Right lung (tissue), 10 donors: ENCODE measurements at places on chromosomes 13 and 19.

GRCh38 chr13:96020155-96020575 is 33.0 kb downstream of the UGGT2 start:
- DNase-seq = peak; percentile 36

DNA sequence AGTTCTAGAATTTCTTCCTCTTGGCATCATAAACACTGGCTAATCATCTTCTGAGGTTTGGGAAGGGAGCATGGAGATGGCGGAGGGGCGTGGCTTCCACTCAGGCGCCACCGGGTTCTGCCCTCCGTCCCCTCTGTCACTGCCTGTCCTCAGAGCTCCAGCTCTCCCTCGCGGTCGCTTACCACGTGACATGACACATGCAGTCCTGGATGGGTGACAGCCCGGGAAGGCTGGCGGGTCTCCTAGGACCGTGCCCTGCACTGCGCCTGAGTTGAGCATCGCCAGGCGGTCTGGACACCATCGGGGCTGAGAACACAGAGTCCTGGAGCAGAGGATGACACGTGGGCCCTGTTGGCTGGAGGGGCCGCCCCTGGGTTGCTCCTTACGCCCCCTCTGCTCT is 123.3 kb downstream of the RAB20 start:
- no peak for DNase-seq

DNA sequence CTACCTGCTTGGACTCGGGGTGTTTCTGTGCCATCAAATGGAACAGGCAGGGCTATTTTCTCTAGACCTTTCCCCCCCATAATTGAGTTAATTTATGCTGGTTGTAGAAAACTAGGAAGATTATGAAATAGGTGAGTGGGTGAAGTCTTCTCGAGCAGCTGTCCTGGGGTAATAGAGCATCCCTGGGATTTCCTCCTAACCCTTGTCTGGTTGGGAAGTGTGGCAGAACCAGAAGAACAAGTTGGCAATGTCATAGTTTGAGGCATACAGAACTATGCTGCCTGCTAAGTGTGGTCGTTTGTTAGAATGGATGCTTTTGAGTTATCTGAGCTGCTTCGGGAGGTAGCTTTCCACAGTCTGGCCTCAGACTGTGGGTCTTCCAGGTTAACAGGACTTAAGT is 3.7 kb downstream of the GATAD2A start:
- no peak for DNase-seq

- DNase-seq = no peak
Measured at GRCh38 chr19:38061294-38061693, 154.3 kb downstream of the SIPA1L3 start.

DNA sequence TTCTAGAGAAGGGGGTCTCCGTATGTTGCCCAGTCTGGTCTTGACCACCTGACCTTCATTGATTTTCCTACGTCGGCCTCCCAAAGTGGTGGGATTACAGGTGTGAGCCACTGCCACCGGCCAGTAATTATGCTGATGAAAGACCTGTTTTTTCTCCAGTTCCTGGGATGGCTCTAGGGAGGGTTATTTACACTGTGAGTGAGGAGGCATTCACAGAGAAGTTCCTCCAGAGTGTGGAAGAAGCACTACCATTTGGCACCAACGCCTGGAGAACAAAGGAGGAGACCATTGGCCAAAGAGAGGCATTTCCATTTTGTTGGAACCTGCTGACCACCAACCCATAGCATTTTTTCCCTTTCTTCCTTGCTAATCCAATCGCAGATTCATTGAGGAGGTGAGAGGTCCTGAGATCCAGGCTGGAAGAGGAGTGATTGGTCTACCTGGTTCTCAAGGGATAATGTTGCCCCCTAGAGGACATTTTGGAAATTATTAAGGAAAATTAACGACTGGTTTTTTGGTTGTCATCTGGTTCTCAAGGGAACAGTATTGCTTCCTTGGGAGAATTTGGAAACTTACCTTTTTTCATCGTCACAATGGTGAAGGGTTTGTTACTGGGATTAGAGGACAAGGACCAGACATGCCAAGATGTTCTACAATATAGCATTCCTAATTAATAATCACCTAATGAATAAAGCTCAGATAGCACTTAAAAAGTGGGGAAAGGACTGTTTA is 5.5 kb upstream of the SAE1 start:
- DNase-seq = peak; percentile 51

GRCh38 chr13:32837307-32837972 is 178.8 kb upstream of the KL start:
- DNase-seq = no peak

- DNase-seq = no peak
Measured at GRCh38 chr13:49319951-49320350, 72.2 kb downstream of the CDADC1 start.

DNA sequence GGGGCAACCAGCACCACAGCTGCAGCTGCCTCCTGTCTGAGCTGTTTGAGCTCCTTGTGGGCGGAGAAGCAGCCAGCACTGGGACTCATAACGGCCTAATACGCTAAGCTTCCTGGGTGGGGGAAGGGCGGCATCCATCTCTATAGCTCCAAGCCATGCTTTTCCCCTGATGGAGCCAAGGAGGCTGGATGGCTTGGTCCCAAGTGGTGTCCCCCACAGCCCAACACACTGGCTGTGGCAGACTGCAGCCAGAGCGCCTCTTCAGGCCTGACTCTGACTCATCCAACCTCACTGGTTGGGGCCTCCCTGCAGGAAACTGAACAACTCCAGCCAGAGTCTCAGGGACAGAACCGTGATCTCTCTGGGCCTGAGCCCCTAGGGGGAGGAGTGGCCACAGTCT is 537.3 kb downstream of the SUCLA2 start:
- DNase-seq = no peak

GRCh38 chr13:109426690-109426990 is 359.7 kb downstream of the IRS2 start:
- no peak for DNase-seq

GRCh38 chr13:100333141-100333540 is 244.2 kb downstream of the PCCA start:
- DNase-seq = no peak

DNA sequence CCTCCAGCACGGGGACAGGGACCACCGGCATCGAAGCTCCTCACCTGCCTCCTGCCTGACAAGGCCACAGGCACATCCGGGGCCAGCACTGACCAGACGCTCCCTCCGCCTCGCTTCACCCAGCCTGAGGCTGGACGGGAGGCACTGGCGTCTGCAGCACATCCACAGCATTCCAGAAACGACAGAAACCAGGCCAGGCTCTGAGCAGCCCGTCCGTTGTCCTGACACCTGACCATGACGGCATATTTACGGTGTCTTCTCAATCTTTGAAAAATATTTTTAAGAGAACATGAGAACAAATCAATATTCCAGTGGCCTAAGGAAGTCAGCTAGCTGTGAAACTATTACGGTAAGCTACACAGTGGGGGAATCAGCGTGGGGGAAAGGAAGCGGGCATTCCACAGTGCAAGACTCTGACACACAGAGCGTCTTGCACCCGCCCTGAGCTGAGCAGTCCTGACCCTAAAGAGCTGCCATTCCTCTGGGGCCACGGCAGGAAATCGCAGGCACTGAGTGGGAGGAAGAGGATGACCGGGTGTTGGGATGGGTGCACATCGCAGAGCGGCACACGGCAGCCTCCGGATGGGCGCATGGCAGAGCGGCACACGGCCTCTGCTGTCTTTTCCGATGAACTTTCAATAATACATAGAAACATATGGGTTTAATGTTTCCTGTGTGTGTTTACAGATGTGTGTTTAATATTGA is 26.8 kb downstream of the RASA3 start:
- no peak for DNase-seq

- no peak for DNase-seq
Measured at GRCh38 chr13:98869408-98870090, 108.3 kb downstream of the DOCK9 start.

GRCh38 chr13:109698779-109699178 is 87.6 kb downstream of the IRS2 start:
- no peak for DNase-seq

- no peak for DNase-seq
Measured at GRCh38 chr13:78323848-78324247, 279.5 kb downstream of the POU4F1 start.

DNA sequence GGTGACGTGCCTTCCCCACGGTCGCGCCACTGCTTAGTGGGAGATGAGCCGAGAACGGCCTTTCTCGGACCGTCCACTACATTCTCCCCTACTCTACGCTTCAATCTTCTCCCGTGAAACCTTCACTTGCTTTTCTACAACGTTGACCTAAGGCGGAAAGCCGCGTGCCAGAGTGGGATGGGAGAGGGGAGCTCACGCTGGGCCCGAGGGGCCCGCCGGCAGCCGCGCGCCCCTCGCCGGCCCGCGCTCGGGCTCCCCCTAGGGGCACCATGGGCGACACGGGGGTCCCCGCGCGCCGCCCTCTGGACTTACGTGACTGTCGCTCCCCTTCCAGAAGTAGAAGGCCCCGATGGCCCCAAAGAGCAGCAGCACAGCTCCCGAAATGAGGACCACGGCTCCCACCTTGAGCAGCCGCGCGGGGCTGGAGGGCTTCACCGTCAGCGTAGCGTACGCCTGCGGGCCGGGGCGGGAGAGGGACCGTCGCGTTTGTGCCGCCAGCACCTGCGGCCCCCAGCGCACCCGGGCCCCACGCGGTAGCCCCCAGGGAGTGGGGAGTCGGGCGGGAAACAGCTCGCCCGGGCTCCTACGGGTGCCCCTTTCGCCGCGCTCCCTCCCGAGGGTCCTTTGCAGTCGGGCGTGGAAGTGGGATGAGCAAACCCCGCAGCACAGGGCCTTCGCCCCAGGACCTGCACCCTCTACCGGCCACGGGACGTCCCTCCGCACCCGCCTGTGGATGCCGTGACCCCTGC is 727 bp downstream of the CNMD start:
- no peak for DNase-seq

- DNase-seq = no peak
Measured at GRCh38 chr13:24748061-24748400, 15.9 kb upstream of the RNF17 start.

- DNase-seq = no peak
Measured at GRCh38 chr13:40604135-40604534, 62.3 kb downstream of the FOXO1 start.

DNA sequence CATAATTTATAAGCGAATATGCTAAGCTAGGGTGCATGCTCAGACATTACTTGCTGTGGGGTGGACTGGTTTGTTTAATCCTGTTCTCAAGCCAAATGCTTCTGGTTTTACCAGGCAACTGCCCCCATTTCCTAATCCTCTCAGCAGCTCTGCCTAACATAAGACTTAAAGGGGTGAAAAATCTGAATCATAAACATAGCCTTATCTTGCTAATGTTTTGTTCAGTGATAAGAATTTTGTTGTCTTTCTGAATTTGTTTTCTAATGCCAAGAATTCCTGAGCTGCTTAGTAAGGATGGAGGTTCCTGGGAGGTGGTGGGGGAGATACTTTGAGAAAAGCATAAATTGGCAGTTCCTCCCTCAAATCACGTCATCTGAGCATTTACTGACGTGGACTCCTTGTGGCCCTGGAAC is 42.7 kb downstream of the ING1 start:
- DNase-seq = no peak

DNA sequence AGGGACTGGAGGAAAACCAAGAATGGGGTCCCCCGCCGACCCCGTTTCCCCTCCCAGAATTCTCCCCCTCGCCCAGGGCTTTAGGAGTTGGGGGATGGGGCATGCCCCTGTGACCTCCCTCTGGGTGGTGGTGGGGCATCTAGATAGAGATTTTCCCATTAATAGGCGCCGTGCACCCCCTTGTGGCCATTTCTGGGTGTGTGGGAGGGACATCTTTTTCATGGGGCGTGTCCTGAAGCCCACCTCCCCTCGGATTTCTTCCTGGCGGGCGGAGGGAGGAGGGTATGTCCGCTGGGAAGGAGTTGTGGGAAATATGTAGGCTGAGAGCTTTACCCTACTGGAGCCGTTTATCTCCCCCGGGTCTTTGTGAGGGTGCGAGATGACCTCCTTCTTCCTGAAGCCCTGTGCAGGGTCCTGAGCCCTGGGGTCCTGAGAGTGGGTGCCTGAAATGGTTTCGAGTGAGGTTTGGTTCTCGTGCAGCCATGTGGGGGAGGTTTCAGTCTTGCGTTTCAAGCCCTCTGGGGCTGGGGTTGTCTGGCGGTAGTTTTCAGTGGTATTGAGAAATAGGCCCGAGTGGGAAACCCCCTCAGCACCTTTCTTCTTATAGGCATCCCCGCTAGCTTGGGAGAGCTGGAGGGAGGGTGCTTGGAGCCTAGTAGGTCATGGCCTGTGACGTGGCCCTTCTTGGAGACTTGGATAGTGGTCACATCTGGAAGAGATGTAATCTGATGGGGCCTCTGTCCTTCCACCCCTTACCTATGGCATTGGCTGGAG is 1.0 kb downstream of the PRMT1 start:
- peak; percentile 80 for DNase-seq

- no peak for DNase-seq
Measured at GRCh38 chr19:55304279-55304978, 20.6 kb downstream of the BRSK1 start.

- no peak for DNase-seq
Measured at GRCh38 chr13:40102360-40102727, 446.9 kb downstream of the COG6 start.

- peak; percentile 92 for DNase-seq
Measured at GRCh38 chr19:40690693-40691420, 406 bp upstream of the NUMBL start.

DNA sequence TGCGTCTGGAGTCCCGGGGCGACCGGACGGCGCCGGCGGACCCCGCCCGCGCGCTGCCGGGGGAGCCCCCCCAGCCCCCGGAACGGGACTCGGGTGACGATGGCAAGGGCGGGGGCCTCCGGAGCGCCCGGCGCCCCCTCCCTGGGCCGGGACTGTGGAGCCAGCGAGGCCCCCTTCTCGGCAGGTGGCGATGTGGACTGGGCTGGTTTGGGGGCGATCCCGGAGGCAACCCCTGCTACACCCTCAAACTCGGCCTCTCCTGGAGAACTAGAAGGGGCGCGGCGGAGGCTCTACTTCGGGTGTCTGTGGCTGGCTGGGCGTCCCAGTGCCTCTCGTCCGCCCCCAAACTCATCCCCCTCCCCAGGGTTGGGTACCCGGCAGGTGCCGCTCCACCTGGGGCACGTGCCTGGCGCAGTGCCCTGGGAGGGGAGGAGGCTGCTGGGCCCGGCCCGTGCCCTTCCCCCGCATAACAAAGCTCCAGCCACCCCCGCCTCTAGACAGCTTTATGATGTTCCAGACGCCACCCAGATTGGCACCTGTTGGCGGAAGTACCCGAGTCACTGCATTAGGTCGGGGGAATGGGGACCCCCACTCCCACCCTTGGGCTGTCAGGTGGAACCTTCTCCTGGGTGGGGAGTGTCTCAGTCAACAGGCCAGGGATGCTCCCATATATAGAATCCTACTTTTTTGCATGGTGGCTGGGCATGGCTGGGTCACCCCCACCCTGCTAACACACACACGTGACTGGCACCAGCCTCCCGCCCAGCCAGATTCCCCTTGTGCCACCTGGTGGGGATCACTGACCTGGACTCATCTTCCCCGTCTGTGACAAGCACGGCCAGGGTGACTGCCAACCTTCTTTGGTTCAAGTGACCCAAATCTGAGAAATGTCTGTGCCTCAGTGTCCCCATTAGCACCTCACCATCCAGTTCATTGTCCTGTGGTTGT is 722 bp downstream of the PKN1 start:
- no peak for DNase-seq

- DNase-seq = no peak
Measured at GRCh38 chr13:49046519-49046918, 70.8 kb downstream of the FNDC3A start.

- no peak for DNase-seq
Measured at GRCh38 chr13:90793261-90793820, 554.1 kb upstream of the MIR17HG start.

GRCh38 chr13:89307278-89307677 is 1636.1 kb downstream of the SLITRK5 start:
- DNase-seq = no peak

GRCh38 chr13:74438901-74439300 is 304.7 kb upstream of the KLF12 start:
- DNase-seq = peak; percentile 60

GRCh38 chr13:113851480-113851803 is 12.4 kb downstream of the GAS6 start:
- no peak for DNase-seq

GRCh38 chr19:4174213-4174894 is 8.0 kb downstream of the SIRT6 start:
- no peak for DNase-seq
